ENCODE measurements at places on chromosomes 3 and 15.
A peak's percentile ranks its signal among the peaks of the same experiment; 100 is the strongest.

DNA sequence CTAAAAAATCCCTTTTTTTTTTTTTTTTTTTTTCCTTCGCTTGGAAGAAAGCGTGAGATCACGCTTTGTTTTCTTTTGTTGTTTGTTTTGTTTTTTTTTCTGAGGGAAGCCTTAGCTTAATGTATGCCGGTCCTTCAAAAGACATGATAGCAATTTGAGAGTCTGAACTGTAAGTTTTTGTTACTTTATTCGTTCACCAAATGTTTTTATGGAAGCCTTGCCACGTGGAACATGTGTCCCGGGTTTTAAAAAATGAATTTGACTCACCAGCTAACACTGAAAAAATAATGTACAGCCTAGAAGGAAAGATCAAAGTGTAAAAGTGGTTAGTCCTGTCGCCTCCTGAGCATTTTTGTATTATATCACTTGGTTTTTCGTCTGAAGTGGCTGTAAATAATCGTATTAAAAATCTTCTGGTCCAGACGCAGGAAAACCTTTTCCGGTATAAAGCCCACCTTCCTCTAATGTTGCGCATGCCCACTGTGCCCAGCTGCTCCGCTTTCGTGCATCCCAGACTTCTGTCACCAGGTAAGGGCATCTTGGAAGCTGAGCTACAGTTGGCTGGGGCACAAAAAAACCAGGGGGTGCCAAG lies 795 bp upstream of the MYNN start:
- DNase-seq: no peak

- no peak for DNase-seq
Measured at GRCh38 chr3:194612221-194612620, 21.0 kb downstream of the TMEM44 start.

- no peak for DNase-seq
Measured at GRCh38 chr15:78223396-78224022, 10.9 kb downstream of the ACSBG1 start.

- DNase-seq: no peak
Measured at GRCh38 chr3:105399062-105399461, 32.4 kb downstream of the ALCAM start.

DNA sequence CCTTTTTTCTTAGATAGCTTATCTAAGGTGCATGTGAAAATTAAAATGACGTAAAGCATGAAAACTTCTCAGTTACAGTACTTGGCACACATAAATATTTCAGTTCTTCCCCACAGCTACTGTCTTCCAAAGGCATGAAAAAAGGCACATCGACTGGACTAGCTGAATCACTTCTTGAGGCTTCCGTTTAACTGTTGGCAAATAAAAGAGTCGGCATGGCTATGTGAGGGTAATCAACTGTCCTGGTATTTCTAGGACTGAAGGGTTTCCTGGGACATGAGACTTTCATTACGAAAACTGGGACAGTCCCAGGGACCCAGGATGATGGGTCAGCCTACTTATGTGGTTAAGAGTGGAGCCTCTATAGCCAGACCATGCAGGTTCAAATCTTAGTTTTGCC lies 168.2 kb downstream of the TPRG1 start:
- no peak for DNase-seq

- DNase-seq: peak; percentile 8
Measured at GRCh38 chr3:179072100-179072438, 460 bp upstream of the ZMAT3 start.

GRCh38 chr3:45446706-45447105 lies 58.3 kb downstream of the LARS2 start:
- no peak for DNase-seq

DNA sequence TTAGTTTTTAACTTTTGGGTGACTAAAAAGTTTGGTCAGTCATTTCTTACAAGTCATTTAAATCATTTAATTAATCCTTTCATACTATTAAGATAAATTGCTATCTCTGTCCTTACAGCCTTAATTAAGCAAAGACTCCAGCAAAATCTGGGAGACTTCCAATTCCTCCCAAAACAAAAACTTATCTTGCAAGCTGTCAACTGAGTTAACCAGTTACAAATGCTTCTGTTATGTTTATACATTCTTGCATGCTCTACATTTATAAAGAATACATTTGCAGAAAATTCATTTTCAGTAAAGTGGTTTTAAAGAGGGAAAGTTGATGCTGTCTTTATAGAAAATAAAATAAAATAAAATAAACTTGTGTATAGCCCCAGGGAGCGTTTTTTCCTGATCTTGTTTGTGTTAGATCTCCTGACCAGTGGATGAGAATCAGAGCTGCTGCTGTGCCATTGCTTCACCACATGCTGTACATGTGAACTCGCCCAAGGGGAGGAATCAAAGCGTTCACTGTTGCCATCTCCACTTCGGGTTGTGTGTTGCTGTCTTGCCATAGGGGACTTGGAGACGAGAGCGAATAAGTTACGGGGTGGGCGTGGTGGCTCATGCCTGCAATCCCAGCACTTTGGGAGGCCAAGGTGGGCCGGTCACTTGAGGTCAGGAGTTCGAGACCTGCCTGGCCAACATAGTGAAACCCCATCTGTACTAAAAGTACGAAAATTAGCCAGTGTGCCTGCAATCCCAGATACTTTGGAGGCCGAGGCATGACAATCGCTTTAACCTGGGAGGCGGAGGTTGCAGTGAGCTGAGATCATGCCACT lies 5.5 kb downstream of the CCR4 start:
- DNase-seq: no peak

- DNase-seq: no peak
Measured at GRCh38 chr15:40032125-40032839, 6.7 kb downstream of the SRP14 start.

- no peak for DNase-seq
Measured at GRCh38 chr3:190883973-190884832, 21.7 kb upstream of the GMNC start.

GRCh38 chr3:31732548-31732947 lies 199.8 kb downstream of the STT3B start:
- no peak for DNase-seq

GRCh38 chr15:54585063-54585462 lies 606.8 kb downstream of the UNC13C start:
- no peak for DNase-seq

GRCh38 chr15:90716317-90716975 lies 700 bp upstream of the BLM start:
- DNase-seq: no peak

DNA sequence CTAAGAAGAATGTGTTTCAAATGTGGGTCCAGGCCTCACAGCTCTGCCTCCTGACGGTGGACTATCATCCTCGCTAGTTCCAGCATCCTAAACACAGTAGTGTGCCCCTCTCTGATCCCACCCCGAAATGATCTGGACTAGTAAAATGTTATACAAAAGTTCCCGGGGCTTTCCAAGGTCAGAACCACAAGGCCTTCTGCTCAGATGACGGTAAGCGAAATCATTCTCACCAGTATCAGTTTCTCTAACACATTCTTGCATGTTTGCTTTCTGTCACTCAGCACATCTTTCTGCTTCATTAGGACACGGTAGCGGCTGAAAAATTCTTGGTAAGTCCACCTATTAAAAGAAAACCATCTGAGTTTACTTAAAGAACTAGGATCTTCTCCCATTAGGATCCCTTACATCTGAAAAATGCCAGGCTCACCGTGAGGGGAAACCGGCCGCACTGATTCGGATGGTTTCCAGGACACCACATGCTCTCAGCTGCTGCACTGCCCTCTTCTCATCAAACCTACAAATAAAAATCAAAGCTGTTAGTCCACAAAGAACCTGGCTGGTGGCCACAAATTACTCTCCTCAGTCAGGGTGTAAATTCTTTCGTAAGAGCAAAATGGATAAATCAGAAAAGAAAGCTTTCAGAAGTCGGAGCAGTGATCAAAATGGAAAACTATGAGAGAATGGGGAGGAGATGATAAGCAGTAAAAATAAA lies 83.9 kb upstream of the MYO5C start:
- DNase-seq: peak; percentile 14

DNA sequence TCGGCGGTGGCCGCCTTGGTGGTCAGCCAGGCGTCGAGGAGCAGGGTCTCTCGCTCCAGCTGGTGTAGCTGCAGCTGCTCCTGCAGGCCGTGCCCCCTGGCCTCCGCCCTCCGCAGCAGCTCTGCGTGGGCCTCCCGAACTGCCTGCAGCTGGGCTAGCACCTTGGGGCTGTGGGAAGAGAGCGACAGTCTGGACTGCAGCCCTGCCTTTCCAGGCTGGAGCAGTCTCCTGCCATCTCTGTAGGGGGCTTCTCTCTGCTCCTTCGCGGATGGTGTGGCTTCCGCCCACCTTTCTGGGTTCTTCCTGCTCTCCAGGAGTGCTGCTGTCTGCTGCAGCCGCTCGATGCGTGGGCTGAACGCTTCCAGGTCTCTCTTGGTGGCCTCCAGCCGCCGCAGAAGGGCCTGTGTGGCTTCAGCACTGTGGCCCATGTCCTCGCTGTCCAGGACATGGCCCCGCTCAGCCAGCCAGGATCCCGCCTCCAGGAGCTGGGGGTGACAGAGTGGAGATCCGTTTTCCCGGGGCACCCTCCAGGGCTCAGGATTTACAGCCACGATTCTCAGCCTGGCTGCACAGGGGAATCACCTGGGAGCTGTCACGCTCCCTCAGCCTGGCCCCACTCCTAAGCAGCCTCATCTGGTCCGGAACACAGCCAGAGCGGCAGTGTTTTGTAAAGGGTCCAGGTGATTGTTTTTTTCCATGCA lies 16.8 kb downstream of the PLA2G4B start:
- DNase-seq: no peak

DNA sequence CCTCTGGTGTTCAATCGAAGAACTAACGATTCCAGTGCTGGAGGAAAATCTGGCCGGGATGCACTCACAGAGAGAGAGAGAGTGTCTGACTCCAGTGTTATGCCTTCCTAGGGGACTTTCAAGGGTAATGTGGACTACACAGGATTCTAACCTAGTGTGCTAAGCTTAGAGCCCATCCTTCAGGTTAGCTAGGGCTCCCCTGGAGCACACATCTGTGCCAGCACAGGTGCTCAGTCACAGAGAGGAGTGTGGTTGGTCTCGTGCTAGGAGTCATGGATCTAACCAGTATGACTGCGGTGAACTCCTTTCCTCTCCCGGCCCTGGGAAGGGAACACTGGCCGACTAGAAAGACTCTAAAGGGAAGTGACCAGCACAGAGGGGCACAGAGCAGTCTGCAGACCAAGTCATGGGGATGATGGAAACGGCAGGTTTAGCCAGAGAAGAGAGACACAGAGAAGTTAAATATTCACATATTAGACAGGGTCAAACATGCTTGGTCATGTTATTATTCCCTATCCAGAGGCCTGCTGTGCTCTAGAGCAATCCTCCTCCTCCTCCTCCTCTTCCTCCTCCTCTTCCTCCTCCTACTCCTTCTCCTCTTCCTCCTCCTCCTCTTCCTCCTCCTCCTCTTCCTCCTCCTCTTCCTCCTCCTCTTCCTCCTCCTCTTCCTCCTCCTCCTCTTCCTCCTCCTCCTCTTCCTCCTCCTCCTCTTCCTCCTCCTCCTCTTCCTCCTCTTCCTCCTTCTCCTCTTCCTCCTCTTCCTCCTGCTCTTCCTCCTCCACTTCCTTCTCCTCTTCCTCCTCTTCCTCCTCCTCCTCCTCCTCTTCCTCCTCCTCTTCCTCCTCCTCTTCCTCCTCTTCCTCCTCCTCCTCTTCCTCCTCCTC lies 280.3 kb downstream of the XXYLT1 start:
- no peak for DNase-seq

- DNase-seq: peak; percentile 69
Measured at GRCh38 chr15:64093627-64094417, at the start of gene CIAO2A. TSS of gene CIAO2A (minus strand) at chr15:64093838. CDS start at chr15:64093768, 70 bp downstream.

- no peak for DNase-seq
Measured at GRCh38 chr3:33317963-33318709, 40.9 kb downstream of the FBXL2 start.

GRCh38 chr3:127065561-127066290 lies 82.8 kb downstream of the PLXNA1 start:
- DNase-seq: no peak

GRCh38 chr3:185046603-185047002 lies 106.3 kb downstream of the C3orf70 start:
- DNase-seq: no peak

DNA sequence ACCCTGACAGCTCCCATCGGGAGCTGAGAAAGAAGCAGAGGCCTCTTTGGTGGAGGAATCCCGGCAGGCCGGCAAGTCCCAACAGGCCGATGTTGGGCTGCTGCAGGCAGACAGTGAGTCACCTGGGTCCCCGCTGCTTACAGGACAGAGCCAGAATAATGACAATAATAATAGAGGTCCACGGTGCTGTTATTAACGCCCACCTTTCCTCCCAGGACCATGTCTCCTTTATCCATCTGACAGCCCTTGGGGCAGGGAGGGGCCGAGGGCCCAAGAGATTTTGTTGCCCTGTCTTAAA lies 29.3 kb upstream of the MAGEF1 start:
- no peak for DNase-seq

DNA sequence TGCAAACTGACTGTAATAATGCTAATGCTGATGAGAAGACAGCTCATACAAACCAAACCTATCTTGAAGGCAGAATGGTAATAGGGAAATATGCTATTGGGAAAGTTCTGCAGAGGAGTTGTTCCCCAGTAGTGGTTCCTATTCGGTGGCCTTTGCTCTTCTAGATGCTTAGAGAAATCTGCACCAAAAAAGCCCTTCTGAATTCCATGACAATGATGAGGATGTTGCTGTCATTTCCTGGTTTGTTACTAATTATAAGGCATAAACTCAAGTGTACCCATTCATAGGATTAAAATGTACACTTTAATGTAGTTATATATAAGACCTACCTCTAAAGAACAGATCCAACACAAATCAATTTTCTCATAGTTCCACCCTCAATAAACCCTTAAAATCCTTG lies 30.1 kb downstream of the TOMM70 start:
- DNase-seq: no peak

All from stimulated activated effector memory CD8-positive, alpha-beta T cell treated with anti-CD3 and anti-CD28 coated beads, Interleukin-12 subunit alpha, Interleukin-12 subunit beta, amount 100 ng/mL, for 72 hours (primary cell).